ENCODE measurements at places on chromosomes 5 and 9.
A peak's percentile ranks its signal among the peaks of the same experiment; 100 is the strongest.

- DNase-seq, result no peak
These were observed 69.0 kb upstream of the SMC2 start for GRCh38 chr9:104025104-104025503.

DNA sequence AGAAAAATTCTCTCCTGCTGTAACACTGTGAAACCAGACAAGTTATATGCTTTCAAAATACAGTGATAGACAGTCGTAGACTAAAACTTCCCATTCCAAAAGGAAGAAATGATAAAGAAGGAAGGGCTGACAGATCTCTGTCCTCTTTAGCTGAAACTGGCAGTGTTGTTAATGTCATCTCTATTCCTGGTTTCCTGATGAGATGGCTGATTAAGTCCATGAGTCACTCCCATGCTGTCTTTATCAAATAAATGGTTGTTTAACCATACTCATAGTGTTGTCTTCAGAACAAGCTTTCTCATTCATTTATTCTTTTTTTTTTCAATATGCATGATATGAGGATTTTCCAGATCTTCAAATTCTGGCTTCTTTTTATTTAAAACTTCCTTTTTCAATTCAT is 952.2 kb upstream of the WWC1 start:
- no peak for DNase-seq

DNA sequence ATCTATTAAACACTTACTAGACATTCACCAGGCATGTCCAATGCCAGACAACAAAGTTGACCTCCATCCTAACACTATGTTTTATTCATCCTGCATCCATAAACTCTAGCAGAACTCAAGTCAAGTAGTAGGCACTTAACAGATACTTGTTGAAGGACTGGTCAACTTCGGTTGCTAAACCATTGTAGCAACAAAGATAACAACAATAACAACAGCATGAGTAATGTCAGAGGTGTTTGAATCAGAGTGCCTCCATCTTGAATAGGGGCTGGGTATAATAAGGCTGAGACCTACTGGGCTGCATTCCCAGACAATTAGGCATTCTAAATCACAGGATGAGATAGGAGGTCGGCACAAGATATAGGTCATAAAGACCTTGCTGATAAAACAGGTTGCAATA is 180.5 kb upstream of the ZNF462 start:
- DNase-seq, result no peak

DNA sequence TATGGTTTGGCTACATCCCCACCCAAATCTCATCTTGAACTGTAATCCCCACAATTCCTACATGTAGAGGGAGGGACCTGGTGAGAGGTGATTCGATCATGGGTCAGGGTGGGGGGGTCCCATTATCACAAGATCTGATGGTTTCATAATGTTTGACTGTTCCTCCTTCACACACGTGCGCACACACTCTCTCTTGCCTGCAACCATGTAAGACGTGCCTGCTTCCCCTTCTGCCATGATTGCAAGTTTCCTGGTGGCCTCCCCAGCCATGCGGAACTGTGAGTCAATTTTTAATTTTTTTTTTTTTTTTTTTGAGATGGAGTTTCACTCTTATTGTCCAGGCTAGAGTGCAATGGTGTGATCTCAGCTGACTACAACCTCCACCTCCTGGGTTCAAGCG is 27.0 kb downstream of the FAM169A start:
- DNase-seq, result no peak

DNA sequence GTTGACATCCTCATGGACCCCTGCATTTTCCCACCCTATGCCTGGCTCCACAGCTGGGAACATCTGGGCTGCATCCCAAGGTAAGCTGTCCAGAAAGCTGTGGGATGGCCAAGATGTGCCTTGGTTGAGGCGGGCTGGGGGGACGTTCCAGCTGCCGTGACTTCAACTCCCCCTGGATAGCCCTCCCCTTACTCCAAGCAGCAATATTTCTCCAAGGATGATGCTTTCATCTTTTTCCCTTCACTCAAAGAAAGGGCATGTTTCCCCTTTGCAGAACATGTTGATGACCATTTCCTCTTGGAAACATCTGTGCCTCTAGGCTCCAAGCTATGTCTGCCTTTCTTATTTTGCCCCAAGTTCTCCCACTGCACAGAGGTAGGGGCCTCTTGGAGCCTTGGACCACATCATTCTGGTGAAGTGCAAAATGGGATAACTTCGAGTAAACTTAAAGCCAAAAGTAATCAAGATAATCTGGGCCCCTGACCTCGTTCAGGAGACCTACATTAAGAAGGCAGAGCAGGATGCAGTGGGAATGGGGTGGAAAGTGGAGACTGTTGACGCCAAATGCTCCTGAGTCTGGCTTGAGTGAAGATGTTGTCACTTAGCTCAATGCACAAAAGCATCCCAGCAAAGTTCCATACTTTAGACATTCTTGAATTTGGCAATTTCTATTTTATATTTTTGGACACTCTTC is 175.2 kb downstream of the GAS1 start:
- no peak for DNase-seq

- no peak for DNase-seq
These were observed 117.4 kb upstream of the GDNF start for GRCh38 chr5:37957218-37957617.

DNA sequence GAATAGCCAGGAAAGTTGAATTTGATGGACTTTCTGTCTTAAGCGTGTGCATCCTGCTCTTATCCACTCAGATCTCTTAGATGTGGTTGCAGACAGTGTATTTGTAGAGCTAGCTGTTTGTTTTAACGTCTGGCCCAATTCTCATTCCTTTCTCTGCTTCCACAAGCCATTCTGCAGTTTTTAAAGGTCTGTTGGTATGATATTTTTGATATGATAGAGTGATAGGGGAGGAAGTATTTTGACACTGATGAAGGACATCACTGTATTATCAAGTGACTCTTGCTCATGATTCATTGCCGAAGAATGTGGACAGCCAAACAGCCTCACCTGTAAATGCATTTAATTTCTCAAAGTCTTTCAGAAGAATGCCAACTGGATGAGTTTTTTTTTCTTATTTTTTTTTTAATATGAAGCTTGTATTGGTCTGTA is 4.5 kb downstream of the TJP2 start:
- no peak for DNase-seq

- DNase-seq, result no peak
These were observed 2.7 kb upstream of the PCBD2 start for GRCh38 chr5:134902071-134902801.

- no peak for DNase-seq
These were observed 2.3 kb downstream of the TTF1 start for GRCh38 chr9:132404228-132404881.

GRCh38 chr5:169173372-169173771 is 127.6 kb downstream of the SLIT3 start:
- DNase-seq, result no peak

GRCh38 chr5:151897896-151898295 is 26.8 kb downstream of the GLRA1 start:
- DNase-seq, result no peak

DNA sequence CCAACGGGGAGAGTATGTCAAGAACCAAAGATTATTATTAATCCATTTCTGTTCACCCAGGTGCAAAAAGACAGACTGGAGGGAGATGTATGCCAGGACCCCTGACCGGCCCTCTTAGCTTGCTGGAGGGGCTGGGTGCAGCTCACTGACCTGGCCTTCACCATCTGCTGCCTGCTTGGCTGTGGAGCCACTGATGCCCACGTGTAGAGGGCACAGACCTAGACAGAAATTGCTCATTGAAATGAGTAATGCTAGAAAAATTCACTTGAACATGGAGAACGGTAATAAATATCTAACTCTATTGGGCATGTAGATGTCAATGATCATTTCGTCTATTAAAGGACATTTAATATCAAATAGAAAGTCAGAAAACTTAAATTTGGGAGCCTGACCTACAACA is 58.8 kb upstream of the ERCC6L2 start:
- no peak for DNase-seq

- peak; percentile 73 for DNase-seq
These were observed 136.6 kb upstream of the COL5A1 start for GRCh38 chr9:134505032-134505431.

DNA sequence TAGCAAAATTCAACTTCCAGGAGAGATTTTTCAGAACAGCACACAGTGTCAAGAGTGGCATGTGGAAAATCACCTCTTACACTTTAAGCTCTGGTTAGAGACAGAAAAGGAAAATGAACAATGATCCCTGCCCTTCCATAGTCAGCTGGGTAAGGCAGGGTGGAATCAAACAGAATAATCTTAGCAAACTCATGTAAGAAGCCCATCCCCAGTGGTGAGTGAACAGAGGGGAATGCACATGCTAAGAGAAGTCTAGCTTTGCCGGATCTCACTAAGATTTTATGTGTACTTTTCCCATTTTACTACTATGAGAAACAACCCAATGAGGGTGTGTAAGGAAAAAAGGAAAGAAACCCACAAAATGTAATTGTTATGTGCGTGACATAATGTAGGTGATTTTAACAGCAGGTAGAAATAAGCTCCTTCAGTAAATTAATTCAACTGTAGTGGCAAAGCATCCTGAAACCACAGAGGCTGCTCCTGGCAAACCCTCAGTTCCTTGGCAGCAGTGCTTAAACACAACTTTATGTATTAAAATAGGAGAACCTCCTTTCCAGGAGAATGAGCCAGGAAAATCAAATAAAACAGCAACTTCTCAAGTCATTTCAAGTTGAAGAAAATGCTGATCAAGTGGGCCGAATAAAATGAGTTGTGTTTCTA is 366.0 kb upstream of the TRPC7 start:
- DNase-seq, result no peak

DNA sequence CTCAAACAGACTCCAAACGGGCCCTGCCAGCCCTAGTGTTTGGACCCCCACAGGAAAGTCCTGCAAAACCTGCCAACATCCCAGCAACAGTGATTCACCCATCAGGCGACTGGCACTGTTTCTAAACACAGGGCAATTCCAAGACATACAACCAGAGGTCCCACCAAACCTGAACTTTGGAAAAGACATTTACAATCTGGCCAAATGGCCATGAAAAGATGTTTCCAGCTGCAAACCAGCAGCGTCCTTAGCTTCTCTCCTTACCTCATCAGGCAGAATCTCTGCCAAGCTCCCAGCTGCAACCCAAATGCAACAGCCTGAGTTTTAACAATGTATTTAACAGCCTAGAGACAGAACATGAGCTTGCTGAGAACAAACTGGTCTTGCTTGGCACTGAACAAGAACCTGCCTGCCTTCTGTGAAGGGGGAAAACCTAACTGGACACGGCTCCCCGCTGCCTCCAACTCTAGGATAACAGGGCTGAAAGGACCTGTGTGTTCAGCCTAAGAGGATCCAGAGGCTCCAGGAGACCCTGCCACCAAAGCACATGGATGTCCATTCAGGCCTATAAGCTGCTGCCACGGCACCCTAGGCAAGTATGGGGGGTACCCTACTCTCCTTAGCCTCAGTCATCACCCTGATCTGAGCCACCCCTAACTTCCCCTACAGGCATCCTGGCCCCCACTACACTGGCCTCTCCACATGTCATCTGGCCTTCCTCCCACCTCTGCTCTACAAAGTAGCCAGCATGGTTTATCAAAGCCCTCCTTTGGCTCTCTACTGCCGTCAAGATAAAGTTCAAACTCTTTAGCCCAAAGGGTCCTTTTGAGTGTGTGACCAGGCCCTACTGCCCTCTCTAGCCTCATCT is 5.6 kb downstream of the P4HA2 start:
- peak; percentile 75 for DNase-seq

DNA sequence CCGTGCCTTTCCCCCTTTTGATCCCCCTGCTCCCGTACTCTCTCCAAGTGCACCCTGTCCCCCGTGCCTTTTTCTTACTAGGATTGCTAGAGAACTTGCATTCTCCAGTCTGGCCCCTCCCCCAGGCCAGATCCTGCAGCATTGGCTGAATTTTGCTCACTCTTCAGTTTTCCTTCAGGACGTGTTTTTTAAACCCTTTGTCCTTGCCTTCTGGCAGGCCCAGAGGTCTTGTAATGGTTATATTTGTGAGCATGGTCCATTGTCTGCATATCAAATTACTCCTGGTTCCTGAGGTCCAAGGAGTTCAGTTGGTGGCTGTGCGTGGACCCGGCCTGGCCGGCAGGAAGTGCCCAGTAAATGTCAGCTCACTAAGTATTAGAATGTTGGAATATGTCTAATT is 606 bp downstream of the TBC1D13 start:
- no peak for DNase-seq

DNA sequence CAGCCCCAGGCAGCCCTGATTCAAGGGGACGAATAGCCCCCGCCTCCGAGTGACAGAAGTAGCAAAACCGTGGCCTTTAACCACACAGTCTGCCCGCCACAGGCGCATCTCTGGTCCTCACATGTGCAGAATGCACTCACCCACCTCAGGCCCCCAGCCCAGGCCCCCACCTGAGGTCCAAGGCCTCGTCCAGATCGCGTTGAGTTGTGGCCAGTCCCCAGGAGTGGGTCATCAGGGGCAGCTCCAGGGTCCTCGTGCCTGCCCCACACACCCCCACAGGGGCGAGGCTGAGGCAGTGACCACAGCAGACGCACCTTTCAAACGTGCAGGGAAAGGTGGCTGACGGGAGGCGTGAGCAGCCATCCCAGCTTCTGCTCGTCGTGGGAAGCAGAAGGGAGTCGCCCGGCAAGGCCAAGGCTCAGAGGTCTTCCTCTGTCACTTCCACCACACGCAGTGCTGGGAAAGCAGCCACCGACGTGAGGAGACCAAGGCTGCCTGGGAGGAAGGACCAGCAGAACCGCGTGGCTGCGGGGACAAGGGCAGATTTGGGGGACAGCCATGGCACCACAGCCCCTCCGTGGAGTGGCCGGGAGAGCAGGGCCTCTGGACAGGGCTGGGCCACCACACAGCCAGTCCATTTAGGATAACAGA is 77.8 kb upstream of the OTULINL start:
- DNase-seq, result no peak

GRCh38 chr5:95759005-95759404 is 27.9 kb downstream of the RHOBTB3 start:
- no peak for DNase-seq

GRCh38 chr9:122186301-122186700 is 26.6 kb downstream of the MORN5 start:
- no peak for DNase-seq

DNA sequence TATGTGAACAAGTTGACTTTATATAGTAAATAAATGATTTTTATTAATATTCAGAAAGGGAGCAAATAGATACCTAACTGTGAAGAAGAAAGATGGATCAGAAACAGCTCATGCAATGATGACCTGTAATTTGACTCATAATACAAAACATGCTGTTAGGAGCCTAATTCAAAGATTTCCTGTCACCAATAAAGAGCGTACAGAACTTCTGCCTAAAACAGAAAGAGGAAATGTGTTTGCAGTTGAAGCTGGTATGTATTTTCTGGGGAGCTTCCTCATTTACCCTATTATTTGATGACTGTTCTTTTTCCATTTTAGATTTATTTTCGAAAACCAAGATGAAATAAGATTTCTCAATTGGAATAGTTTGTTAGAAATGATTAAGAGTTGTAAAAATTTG is 11.4 kb downstream of the YTHDC2 start:
- no peak for DNase-seq

DNA sequence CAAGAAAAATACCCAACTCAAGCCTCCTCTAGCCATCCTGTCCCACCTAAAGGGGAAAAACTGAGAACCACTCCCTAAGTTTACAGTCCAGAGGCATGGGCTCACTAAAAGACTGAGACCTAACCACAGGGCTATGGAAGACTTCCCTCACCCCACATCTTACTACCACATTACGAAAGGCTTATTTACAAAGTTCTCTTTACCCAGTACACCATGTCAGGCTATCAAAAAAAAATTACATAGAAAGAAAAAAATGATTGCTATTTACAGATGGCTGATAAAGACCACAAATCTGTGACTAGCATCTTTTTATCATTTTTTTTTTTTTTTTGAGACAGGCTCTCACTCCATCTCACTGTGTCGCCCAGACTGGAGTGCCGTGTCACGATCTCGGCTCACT is 69.7 kb upstream of the TNPO1 start:
- DNase-seq, result no peak
